GF-D8 (cell line): ENCODE measurements at places on chromosomes 3 and 15.

GRCh38 chr3:183242431-183242830 lies 10.6 kb upstream of the B3GNT5 start:
- DNase-seq = no peak

DNA sequence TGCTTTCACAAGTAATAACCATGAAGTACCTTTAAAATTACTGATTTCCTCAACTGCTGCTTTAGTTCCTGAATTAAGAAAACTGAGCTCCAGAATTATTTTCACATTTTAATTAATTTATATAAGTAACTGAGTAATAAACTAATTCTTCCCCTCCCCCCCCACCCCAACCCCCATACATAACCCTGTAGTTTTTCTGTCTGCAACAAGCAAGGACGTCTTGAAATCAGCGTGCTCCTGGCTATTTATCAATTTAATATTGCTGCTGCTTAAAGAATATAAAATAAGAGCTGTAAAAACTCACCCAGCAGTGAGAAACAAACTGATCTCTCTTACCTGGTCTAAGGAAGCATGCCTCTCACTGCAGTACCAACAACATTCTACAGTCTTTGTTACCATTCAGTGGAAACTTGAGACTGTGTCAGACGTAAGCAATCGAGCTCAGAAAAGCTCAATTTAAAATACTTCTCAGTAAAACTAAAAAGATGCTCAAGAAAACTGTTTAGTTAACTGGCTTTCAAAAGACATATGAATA lies 121.0 kb downstream of the TFDP2 start:
- peak; percentile 64 for DNase-seq

- no peak for DNase-seq
These were observed 176.1 kb upstream of the ZPLD1 start for GRCh38 chr3:102258666-102259227.

GRCh38 chr3:58151637-58152036 lies 59.1 kb downstream of the DNASE1L3 start:
- DNase-seq = no peak

DNA sequence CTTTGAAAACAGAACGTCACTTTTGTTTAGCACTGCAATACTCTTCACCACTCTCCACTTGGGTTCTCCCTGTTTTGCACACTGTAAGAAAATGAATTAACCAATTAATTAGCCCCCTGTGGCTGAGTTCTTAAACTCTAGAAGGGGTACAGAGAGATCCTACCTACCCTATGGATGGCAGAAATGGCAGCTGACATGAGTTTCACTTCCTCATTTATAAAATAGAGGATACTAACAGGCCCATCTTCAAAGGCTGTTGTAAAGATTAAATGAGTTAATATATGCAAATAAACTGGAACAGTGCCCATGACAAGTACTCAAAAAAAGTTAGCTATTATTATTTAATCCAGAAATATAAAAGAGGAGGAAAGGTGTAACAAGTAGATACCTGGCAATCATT lies 36.9 kb downstream of the SUCLG2 start:
- DNase-seq = no peak

DNA sequence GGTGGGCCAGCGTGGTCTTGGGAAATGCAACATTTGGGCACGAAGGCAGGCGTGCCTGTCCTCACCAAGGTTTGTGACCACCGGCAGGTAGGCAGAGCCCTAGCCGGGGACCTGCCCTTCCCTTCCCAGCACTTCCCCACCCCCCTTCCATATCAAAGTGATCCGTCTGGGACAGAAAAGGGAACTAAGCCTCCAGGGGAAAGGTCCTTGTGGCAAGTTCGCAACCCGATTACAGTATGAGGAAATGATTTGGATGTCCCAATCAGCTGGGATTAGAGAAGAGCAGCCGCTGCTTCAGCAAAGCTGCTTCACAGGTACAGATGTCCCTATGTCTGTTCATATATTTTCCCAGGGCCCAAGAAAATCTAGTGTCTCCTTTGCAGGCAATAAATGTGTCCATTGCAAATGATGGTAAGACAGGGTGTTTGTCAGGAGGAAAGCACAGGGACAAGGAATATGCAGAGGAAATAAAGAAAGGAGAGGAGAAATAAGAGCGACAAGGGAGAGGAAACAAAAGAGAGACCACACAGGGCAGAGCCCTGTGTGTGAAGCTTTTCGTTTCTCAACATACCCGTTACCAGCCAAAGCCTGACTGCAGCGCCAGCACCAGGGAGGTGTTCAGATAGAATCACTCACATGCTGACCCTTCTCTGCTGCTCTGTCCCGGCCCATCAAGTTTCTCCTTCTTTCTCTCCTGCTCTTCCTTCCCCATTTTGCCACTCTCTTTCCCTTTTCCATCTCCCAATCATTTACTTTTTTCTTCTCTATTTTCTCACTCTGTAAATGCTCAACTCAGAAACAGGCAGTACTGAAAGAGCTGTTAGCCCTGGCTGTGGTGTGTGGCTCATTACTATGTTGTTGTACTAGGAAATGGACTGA lies 17.4 kb upstream of the SECISBP2L start:
- peak; percentile 6 for DNase-seq

DNA sequence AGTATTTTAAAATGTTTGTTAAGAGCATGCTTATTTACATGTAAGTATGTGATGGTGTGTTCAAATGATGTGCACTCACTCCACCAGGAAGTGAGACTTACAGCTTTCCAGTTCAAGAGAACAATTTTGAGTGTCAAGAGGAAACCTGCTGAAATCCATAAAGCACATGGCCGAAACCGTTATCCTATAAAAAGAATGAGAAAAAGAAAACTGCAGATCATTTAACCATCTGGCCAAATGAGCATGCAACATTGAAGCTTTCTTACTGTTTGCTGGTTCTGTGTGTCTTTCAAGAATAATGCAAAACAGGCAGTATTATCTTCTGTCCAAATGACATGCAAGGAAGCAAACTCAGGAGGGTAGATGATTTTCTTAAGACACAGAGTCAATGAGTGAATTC lies 26.3 kb downstream of the GABRR3 start:
- no peak for DNase-seq

DNA sequence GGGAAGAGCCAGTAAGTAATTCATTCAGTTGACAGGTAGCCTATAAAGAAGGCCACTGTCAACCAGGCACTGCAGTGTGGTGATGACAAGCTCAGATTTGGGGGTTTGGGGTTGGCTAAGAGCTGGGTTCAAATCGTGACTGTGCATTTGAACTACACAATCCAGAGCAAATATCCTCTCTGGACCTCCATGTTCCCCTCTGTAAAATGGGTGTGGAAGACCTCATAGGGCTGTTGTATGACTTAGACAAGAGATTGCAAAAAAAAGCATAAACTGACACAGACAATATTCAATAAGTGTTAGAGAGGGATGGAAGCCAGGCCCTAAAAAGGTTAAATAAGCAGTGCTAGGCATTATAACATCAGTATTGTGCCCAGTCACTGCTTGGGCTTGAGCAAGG lies 59.7 kb upstream of the CTDSPL start:
- DNase-seq = no peak

DNA sequence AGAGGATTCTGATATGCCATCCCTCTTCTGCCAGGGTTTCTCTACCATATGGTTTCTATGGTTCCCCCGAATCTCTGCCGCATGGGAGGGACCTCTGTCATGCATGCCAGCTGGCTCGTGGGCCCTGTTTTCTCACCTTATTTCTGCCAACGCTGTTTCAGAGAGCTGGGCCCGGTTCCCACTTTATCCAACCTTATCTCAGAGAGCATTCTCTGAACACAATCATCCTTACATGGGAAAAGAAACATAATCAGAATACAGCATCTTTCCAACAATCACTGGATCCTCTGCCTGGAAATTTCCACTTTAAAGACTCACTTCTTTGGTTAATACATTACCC lies 234.5 kb upstream of the ZBTB20 start:
- no peak for DNase-seq

DNA sequence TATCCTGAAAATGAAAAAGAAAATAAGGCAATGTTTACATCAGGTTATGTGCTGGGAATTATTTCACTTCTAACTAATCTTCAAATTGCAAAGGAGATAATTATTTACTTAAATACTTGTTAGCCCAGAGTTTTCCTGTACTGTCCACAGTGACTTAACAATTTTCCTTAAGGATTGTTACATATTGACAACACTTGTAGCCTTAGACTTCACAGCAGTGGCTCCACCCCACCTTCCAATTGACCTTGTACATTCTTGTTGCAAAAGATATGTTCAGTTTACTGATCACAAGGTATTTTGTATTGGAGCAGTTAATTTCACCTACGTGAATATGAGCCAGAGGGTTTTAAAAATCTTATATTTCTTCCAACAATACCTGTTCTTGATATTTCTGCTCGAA lies 376.9 kb downstream of the CNTN6 start:
- DNase-seq = no peak

DNA sequence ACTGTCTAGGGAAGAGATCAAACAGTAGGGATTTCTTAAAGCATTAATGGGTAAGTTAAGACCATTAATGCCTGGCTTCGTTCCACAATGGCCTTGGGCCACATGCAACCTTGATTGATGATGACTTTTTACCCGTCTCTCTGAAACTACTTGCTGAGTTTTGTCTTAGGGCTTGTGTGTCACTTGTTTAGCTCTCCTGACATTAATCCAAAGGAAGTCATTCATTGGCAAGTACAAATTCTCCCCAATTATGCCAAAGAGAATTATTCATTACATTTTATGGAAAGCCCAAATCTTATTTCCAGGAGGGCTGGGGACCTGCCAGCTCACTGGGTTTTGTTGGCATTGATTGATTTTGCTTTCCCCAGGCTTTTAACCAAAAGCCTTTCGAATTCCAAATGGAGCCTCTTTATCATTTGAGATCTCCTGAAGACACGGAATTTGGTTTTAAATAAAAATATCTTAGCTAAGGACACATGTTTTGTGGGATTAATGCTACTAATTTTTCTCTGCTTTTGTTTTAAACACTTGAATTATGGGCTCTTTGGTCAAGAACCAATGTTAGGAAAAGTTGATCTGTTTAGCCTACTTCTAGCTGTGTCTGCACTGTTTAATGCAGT lies 40.7 kb downstream of the SERPINI1 start:
- no peak for DNase-seq

DNA sequence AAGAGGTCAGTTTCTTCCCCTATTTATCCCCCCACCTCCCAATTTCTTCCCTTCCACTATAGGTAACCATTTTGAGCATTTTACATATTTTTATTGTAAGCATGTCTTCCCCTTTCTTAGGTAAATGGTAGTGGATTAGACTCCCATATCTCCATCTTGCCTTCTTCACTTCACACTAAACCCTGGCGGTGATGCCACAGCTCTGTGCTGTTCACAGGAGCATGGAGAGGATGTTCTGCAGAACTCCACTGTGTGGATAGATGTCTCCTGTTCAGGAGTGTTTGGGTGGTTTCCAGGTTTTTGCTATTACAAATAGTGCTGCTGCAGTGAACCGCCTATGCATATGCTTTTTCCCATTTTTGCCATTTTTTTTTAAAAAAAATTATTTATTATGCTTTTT lies 182.7 kb downstream of the NSMCE3 start:
- DNase-seq = no peak

DNA sequence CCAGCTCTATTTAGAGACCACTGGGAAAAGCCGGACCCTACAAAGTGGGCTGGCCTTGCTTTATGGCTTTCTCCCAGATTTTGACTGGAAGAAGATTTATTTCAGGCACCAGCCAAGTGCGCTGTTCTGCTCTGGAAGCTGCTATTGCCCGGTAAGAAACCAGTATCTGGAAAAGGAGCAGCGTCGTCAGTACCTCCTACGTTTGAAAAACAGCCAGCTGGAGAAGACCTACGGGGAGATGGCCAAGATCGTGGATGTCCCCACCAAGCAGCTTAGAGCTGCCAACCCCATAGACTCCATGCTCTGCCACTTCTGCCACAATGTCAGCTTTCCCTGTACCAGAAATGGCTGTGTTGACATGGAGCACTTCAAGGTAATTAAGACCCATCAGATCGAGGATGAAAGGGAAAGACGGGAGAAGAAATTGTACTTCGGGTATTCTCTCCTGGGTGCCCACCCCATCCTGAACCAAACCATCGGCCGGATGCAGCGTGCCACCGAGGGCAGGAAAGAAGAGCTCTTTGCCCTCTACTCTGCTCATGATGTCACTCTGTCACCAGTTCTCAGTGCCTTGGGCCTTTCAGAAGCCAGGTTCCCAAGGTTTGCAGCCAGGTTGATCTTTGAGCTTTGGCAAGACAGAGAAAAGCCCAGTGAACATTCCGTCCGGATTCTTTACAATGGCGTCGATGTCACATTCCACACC lies 60.9 kb downstream of the PXYLP1 start:
- DNase-seq = no peak

DNA sequence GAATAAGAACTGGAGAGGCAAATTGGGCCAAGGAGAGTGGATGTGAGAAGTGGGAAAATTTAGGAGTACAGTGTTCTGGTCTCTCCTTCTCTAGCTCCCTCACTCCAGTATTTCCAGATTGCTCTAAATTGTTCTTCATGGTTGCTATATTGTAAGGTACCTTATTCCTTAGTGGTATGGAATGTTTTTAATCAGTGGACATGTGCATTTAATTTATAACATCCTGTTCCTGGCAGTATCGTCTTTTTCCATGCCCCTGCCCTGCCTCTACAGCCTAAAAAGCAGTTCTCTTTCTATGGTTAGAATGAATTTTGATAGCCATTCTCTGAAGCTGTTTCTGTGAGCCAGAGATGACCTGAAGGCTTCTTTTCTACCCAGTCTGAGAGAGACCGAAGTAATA lies 180.5 kb downstream of the TCF12 start:
- no peak for DNase-seq

DNA sequence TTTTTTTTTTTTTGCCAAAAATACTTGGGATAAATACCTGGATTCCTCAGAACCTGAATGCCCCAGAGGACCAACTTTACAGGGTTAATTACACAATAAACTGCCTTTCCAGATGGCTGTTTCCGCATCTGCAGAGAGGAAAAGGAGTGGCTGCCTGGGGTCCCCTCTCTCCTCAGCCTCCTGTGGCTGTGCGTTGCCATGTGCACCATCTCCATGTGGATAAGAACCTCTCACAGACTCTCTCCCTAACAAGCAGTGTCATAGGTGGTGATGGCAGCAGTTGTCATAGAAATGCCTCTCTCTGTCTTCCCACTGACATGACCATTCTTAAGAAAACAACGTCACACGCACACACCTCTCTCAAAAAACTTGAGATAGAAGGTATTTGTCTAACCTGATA lies 179.4 kb downstream of the RPLP1 start:
- no peak for DNase-seq

DNA sequence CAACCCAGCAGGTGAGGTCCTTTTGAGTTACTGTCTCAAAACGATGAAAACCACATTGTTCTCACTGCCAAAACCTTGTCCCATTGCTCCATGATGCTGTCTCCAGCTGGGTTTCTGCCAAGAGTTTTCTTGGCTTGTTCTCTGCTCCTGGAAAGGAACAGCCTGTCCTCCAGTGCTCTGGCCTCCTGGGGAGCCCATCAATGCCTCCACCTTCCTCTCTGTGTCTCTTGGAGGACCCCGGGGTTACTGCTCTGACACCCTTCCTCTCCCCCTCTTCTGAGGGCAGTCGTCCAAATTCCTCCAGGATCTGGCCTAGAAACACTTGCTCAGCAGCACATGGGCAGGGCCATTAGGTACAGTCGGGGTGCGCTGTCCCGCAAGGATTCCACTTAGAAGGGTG lies 63.9 kb upstream of the RGMA start:
- no peak for DNase-seq

- no peak for DNase-seq
These were observed 586.0 kb upstream of the TGFBR2 start for GRCh38 chr3:30020380-30020779.
